Stimulated activated CD8-positive, alpha-beta memory T cell treated with anti-CD3 and anti-CD28 coated beads, Interleukin-15, amount 100 ng/mL, for 24 hours (primary cell): ENCODE measurements at places on chromosomes 13 and 19.

DNA sequence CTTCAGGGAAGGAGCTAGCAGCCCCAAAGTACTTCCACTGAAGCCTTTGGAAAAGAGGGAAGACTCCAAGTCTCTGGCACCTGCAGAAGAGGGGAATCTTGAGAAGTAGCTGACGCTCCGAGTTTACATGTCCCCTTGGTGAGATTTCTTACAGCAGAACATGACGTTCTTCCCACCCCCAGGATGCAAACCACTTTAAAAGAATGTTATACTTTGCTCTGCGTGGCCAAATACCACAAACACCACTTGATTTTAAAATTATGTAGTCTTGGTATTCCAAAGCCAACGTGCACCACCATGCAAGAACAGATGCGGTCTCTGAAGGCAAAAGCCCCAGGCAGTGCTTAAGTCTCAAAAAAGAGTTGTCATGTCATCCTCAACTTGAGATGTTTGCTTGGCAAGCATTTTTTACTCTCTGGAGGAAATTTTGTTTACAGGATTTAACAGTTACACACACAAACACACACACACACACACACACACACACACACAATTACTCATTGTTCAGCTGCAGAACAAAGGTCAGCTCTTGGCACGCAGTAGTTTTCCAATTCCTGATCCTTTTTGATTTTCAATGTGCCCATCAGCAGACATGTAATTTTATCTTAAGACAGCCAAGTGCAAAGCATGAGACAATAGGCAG, 106.1 kb downstream of the RGCC start:
- DNase-seq: no peak

DNA sequence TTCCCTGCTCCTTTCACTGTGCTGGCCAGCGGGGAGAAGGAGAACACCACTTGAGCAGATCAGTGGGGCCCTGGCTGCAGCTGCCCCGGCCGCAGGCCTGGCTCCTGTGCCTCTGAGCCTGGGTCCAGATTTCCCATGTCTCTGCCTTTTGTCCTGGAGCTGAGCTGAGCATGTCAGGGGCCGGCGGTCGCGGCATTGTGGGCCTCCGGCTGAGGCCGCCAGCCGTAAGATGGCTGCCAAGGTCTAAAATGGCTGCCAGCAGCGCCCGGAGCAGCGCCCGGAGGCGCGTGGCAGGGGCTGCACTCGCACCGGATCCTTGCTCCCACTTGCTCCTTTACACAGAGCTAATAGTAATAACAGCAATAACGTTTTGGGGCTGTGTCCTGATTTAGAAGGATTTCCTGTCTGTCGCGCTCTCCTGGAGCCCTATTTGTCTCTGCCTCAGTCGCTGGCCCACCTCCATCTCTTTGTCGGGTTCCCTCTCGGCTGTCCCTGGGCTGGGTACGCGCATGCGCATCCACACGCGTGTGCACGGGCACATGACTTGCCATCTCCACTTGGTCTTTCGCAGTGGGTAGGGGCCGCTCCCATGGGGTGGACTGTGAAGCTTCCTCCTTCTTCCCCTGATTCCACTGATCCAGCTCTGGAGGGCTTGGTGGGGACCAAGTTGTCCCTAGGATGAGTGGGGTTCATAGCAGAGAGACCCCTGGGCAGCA, 32.1 kb downstream of the LYL1 start:
- no peak for DNase-seq

DNA sequence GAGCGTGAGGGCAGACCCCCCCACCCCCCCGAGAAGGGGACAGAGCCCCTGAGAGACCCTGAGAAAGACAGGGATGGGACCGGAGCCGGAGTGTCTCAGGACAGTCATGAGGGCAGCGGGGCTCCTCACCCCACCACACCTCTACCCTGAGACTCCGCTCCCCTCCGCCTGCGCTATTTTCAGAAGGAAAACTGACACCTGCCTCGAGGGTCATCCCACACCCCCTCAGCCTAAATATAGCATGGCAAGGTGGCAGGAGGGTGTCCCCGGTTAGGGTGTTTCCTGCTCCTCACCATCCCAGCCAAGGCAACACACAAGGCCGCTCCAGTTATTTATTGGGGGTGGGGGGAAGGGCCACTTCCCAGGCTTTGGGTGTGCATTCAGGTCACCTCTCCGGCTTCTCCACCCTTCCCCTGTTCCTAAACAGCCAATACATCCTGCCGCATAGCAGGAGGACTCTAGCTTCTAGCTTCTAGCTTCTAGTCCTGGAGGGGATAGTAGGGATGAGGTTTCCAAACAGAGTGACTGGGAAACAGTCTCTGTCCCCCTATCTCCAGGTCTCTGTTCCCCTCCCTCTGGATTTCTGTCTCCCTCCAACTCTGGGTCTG, 1.4 kb upstream of the NTF4 start:
- no peak for DNase-seq

DNA sequence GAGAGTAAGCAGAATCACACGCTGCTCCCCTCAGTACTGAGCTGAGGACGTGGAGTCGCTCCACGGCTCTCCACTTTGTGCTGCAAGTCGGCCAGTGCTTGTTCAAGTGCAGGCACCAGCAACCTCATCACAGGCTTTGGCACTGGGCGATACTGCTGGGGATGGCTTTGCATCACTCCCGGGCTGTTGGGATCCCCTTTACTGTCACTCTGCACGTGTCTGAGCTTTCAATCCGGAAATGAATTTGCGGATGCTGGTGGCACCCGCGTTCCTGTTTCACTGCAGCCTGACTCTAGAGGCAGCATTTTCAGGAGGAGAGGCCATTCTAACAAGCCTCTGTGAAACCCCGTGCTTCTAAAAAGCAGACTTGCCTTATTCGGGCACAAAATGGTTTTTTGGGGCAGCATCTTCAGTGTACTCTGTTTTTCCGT, 19.1 kb downstream of the SMARCA4 start:
- DNase-seq: no peak

- no peak for DNase-seq
Observed at GRCh38 chr13:43986421-43986981, 106.8 kb downstream of the LACC1 start.
